ENCODE measurements at places on chromosomes 4 and X.
A peak's percentile ranks its signal among the peaks of the same experiment; 100 is the strongest.

DNA sequence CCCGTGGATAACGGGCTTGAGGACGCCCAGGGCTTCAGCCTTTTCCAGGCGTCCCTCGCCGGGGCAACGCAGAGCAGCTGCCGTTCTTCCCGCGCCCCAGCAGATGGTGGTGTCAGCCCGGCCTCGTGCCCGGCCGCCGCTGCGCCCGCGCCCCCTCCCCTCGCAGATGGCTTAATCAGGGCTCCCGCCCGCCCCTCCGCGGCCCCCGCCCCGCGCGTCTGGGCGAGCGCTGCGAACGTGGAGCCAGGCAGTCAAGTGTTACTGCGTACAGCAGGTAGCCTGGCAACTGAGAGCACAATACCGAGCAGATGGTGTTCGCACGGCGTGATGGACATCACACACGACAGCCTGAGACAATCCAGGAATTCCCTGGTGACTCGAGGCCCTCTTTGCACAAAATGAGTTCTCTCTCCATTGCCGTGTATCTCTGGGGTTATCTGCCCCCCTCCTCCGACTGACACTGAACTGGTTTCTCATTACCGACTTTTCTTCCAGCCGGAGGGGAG is 69.3 kb downstream of the MGST2 start:
- DNase-seq: no peak

DNA sequence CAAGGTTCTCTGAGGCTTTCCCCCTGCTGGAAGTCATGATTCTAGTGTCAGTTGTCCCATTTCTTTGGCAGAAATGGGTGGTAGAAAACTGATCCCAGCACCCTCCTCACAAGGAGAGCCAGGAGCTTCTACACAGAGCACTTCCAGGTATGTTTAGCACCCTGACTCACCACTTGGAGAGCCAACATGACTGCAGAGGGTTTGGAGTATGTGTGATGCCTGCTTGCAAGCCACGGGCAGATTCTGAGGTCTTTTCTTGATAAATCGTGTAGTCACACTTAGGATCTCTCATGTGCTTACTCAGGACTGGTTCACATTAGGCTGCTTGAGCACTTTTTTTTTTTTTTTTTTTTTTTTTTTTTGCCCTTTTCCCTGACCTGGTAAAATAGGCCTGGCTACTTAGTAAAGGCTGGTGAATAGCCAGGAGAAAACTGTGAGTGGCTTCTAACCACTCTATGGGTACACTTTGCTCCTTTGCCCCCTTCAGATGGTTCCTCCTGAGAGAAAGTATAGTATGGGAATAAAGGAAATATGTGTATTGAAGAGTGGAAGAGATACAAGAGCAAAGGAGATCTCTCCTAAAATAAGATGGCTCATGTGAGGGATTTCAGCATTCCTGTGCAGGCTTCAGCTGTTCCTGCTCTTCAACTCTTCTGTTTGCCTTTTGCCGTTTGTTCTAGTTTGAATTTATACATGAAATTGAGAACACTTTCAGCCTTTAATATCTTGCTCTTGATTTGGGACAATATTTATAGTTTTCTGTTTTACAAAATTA is 103.6 kb downstream of the EMCN start:
- no peak for DNase-seq

DNA sequence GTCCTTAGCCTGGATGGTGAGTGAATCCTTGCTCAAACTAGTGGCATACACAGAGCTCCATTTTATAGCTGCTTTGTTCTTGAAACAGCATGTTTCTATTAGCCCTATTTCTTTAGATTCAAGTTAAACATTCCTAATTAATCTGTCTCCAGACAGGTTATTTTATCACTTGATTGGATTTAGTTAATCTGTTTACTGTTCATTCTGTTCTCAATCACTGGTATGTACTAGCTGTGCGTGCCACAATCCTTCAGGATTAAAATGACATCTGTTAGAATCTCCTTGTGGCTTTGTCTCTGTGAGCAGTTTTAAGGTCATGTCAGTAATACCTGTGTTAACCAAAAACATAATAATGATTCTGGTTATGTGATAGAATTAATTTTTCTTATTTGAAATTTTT is 36.5 kb downstream of the PTPN13 start:
- no peak for DNase-seq

- DNase-seq: no peak
Observed at GRCh38 chr4:147787204-147787603, 55.3 kb downstream of the ARHGAP10 start.

DNA sequence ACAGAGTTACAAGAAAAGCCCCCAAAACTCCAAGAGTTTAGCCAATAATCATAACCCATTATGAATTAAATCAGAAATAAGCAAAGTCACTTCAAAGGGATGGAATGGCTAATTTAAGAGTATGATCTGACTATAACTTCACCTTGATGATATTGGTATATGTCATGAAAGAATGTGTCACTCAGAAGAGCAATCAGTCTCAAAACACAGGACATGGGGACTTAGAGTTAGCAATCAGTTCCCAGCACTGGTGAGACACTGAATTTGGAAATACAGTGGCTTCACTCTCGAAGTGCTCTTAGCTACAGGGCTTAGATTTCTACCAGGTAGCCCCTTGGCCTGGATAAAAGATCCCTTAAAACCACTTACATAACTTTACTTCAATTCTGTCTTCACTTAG is 65.7 kb upstream of the EXOC1L start:
- DNase-seq: no peak

DNA sequence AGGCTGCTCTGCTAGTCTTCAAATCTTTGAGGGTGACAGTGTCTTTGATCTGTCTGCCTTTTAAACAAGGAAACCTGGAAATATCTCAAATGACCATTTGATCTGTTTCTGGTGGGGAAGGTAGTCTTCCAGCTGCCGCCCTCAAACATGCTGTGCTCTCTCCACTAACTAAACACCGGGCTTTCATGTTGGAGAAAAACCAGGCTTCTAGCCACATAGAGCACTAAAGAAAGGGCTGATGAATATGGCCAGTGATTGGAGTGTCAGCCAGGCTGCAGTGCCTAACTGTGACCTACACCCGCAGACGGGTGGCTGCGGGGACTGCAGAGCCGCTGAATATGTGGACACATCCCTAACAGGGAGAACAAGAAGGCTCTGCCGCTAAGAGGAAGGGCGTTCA is 85.9 kb downstream of the UNC5C start:
- DNase-seq: no peak

GRCh38 chr4:98446499-98447375 is 185.6 kb downstream of the RAP1GDS1 start:
- DNase-seq: peak; percentile 28

DNA sequence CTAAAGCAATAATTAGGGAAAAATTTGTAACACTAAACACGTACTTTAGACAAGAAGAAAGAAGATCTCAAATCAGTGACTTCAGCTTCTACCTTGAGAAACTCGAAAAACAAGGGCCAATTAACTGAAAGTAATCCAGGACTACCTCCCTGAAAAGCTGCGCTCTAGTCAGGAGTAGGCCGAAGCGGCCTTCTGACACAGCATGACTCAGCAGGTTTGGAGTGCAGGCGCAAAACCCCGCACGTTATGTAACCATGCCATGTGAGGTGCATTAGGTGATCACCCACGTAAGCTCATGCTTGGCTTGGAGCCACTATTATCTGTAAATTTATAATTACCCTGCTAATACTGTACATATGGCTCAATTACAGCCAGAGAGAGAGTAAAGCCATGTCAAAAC is 52.8 kb upstream of the CCDC149 start:
- DNase-seq: no peak

DNA sequence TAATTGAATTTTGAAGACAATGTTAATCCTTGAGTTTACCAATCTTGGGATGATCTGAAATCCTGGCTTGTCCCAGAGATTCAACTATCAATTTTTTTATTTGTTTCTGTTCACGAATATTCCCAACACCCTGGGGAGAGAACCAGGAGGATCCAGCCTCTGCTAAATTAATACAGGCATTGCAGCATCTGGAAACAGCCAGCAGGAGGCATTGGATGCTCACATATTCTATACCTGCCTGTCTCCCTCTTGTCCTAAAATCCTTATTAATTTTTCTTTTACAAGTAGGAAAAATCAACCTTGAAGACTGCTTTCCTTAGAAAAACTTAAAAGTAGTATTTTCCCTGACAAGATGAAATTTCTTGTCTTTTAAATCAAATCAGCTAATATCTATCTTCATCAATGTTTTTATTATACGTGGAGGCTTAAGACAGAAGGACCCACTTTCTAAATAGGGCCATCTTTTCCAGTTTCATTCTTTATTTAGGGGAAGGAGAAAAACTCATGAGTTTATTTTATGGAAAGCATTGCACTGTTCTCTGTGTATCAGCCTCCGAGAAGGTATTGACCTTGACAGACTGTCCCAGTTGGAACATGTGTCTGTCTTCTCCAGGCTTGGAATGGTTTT is 102.4 kb downstream of the CLNK start:
- no peak for DNase-seq

- no peak for DNase-seq
Observed at GRCh38 chr4:143558286-143558685, 44.8 kb downstream of the SMARCA5 start.

- DNase-seq: no peak
Observed at GRCh38 chr4:107824350-107825071, at the start of gene SGMS2. SGMS2 (plus strand) TSS chr4:107824932; CDS start chr4:107895554, 70,622 bp downstream.

DNA sequence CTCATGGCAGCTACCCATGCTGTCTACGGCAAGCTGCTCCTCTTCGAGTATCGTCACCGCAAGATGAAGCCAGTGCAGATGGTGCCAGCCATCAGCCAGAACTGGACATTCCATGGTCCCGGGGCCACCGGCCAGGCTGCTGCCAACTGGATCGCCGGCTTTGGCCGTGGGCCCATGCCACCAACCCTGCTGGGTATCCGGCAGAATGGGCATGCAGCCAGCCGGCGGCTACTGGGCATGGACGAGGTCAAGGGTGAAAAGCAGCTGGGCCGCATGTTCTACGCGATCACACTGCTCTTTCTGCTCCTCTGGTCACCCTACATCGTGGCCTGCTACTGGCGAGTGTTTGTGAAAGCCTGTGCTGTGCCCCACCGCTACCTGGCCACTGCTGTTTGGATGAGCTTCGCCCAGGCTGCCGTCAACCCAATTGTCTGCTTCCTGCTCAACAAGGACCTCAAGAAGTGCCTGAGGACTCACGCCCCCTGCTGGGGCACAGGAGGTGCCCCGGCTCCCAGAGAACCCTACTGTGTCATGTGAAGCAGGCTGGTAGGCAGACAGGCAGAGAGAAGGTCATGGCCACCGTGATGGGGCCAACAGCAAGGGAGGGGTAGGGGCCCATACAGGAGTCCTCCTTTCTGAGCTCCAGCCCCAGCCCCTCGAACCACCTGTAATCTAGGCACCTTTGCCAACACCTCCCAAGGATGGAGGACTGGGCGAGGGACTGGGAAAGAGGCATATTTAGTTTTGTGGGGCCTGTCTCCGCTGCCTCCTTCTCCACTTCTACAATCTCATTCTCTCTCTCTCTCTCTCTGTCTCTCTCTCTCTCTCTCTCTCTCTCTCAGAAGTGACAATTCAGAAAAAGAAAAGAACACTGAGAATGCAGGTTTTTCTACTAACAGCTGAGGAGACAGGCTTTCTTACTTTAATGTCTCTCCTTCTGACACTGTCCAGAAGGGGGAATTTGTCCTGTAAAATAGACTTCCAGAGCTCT is 4.7 kb upstream of the TSPYL2 start:
- DNase-seq: no peak

DNA sequence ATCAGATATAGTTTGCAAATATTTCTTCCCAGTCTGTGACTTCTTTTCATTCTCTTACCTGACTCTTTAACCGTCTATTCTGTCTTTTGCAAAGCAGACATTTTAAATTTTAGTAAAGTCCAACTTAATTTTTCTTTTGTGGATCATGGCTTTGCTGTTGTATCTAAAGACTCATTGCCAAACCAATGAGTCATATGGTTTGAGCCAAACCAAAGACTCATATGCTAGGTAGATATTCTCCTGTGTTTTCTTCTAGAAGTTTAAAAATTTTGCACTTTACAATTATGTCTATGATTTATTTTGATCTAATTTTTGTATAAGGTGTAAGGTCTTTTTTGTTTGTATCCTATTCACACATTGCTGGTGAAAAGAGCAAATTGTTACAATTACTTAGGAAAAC is 446.8 kb downstream of the ANKRD50 start:
- no peak for DNase-seq

DNA sequence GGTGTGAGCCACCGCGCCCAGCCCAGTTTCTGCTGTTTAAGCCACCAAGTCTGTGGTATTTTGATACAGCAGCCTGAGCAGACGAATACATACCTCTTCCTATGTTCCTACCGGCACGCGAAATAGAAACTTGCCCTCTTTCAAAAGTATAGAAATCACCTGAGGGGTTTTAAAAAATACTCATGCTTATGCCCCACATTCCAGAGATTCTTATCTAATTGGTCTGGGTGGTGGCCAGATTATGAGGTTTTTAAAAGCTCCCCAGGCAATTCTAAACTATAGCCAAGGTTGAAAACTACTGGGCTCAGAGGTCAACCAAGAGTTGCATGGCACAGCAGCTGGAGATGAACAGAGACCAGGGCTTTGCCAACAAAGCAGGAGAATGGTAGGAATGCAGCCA is 24.9 kb upstream of the HUWE1 start:
- DNase-seq: no peak

DNA sequence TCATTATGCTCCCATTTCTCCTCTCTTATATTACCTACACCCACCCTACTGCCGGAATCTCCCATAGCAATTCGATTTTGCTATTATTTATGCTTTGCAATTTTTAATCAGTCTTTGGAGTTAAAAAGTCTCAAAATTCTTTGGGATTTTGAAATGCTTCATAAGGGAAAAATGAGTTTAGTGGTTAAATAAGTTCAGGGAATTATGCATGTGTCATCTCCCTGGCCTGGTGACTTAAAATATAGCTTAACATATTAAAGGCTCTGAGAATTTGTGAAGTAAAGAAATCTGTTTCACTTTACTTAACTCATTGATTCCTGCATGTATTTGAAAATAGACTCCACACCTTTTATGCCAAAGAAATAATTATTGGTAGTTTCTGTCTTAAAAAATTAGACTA is 185.1 kb upstream of the DIPK2B start:
- no peak for DNase-seq

DNA sequence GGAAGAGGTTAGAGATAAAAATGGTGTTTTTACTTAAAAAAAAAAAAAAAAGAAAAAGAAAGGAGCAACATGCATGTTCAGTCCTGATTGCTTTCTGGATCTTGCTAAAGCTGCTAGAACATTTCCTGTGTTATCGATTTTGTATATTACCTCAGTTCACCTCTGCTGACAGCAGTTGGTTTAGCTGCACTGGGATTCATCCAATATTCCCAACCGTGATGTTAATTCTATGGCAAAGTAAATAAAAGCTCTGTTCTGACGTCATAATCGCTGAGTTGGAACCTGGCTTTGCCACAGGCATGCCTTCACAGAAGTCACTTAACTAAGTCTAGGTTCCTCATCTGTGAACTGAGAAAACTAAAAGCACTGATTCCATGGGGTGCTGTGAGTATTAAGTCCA is 90.7 kb upstream of the SORBS2 start:
- no peak for DNase-seq

DNA sequence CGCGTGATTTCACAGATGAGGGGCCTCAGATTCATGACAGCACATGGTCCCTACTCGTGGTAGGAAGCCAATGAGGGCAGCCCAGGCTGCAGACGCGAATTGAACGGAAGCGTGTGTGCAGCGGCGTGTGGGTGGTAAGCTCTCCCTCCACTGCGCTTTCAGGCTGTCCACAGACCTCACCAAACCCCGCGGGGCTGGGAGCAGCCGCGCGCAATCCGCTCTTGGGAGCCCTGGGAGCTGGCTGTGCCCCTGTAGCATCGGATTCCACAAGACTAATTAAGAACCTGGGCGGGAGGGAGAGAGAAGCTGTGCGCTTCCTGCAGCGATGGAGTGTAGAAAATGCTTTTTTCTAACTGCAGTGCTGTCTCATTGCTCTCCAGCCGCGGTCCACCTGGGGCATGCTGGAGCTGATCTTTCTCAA is 134.9 kb downstream of the STOX2 start:
- DNase-seq: no peak
